ENCODE measurements at places on chromosomes 3 and 15.

- DNase-seq: no peak
These were observed 47.7 kb upstream of the GYG1 start for GRCh38 chr3:148943506-148944205.

GRCh38 chr3:124364317-124365020 is 365.8 kb upstream of the UMPS start:
- no peak for DNase-seq

DNA sequence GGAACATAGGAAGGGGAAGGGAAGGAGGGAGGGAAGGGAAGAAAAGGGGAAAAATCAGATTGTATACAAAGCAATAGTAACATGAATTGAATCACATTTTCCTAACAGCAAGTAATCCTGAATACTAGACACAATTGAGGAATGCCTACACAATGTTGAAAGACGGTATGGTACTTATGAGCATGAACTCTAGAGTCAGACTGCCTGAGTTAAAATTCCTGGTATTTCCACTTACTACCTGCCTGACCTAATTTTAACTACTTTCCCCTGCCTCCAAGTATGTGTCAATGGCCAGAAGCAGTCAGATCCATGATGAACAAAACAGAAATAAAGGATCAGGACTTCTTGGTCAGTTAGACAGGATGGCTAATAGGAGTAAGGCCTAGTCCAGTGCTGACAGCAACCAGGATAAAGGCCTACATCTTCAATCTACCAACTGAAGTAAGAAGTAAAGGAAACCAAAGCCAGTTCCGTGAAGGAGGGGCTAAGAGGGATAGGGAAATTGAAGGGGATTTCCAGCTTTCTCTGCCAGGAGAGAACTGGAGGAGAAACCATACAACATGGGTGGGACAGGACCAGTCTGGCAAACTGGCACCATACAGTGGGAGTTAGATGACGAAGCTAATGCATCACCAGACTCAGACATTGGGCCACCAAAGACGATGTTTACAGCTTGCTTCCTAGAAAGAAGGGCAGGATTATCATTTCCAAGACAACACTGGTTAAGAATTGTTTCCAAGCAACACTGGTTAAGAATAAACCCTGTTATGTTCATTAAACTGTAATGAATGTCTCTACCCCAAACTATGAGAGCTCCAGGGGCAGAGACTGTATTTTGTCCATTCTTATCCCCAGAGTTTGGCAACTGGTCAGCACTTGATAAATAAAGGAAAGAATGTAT is 151.6 kb upstream of the UBE2E2 start:
- no peak for DNase-seq

GRCh38 chr3:30527186-30527585 is 79.2 kb upstream of the TGFBR2 start:
- DNase-seq: no peak

DNA sequence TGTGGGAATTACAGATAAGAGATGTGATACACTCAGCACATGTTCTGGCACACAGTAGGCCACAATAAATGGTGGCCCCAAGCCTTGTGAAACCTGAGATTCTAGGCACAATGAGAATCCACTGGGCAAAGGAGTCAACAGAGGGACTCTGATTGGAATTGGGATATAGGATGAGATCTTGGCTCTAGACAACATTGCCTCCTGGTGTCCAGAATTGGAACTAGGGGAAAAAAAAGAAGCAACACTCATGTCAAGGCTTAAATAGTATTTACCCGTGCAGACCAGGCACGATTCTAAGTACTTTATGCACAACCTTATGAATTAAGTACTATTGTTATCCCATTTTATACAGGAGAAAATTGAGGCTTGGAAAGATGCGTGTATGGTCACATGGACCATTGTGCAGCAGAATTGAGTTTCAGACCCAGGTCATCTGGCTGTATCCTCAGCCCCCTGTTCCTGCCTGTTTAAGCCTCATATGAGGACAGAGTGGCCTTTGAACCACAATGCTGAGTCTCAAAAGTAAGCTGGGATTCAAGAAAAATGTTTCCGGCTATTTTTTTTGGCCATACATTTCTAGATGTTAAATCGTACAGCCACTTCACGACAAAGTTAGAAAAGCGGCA is 124.8 kb downstream of the SV2B start:
- no peak for DNase-seq

DNA sequence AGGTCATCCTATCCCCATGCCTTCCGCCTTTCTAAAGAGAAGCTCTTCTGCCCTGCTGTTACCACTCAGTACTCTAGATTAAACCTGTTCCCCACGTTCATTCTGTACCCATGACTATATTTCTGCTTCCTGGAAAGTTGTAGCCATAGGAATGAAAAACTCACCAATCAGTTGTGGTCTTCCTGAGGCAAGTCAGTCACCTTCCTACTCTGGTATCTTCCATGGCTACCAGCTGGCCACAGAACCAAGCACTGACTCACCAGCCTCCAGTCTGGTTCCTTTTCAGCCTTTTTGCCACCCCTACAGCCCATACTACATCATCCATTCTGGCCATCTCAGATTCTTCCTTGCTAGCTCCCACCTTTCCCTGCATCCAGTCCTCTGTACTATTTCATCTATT is 46.4 kb downstream of the TMEM44 start:
- no peak for DNase-seq

DNA sequence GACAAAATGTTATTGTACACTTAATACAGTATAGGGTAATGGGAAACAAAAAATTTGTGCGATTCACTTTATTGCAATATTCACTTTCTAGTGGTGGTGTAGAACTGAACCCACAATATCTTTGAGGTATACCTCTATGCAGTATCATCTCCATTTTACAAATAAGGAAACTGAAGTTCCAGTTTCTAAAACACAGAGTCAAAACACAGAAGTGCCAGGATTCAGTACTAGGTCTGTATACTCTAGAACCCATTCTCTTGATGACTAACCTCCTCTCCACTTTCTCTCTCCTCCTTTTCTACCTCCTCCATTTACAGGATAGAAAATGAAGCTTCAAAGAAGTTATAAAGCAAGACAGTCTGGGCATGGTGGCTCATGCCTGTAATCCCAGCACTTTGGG is 62.2 kb downstream of the MB21D2 start:
- no peak for DNase-seq

GRCh38 chr3:38579141-38579540 is 70.3 kb downstream of the SCN5A start:
- DNase-seq: no peak

DNA sequence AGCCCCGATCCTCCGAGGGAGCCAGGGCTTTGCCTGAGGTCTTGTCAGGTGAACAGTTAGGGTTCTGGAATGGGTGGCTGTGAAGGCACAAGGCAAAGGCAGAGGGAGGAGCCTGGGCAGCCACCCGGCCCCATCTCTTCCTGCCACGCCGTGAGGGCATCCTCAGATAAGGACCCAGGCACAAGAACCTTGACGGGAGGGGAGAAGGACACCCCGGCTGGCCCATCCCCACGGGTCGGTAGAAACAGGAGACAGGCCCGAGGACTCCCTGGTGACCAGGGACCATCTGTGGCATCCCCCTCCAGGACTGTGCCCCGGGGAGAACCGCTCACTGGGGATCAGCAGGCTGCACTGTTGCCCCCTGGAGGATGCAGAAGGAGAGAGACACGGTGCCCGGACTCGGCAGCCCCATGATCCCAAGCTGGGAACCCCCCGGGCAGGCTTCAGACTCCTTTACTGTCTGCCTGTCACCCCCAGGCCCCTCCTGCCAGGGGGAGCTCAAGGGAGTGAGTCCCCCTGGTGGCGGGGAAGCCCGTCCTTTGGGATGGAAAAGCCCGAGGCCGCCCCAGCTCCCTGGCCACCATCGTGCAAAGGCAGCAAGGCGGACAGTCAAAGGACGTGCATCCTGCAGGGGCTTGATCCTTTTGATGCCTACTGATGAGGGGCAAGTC is 12.3 kb upstream of the PCSK6 start:
- DNase-seq: peak; percentile 18

DNA sequence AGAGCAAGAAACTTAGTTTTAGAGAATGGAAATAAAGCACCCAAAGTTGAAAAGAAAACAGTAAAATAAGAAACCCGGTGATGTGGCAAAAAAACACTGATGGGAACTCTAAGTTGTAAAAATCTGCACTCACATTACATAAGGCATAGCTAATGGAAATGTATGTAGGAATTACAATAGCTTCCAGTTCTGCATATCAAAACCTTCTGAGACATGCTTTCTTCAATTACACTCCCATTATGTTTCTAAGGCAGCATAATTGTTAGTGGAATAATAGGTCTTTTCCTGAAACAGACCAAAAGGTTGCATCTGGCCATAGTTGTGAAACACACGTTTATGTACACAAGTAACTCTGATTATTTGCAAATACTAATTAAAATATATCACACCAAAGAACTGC is 41.4 kb downstream of the SLC30A4 start:
- no peak for DNase-seq

DNA sequence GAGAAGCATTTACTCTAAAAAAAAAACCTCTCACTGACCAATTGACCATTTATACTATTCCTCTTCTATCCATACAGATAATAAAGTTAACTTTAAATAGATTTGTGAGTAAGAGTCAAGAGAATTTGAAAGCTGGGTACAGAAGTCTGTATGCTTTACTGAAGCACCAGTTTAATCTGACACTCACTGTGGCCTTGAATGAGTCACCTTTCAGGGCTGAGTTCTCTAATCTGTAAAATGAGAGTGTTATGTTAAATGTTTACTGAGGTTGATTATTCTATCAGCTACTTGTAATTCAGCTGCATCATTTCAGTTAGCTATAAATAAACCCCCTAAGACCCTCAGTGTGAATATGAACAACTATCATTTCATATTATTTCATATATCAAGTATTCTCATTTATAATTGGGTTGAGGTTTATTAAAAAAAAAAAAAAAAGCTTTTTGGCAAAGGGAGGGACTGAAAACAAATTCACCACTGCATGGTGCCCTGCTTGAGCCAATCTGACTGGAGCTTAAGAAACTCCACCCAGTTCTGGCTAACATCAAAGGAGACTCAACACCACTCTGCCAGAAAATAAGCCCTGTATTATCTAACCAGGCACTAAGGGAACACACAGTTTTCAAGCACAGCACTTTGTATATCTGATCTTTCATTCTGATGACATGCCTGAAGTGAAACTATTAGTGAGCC is 2.8 kb downstream of the MAP4 start:
- no peak for DNase-seq

GRCh38 chr3:30548600-30548999 is 57.8 kb upstream of the TGFBR2 start:
- no peak for DNase-seq

DNA sequence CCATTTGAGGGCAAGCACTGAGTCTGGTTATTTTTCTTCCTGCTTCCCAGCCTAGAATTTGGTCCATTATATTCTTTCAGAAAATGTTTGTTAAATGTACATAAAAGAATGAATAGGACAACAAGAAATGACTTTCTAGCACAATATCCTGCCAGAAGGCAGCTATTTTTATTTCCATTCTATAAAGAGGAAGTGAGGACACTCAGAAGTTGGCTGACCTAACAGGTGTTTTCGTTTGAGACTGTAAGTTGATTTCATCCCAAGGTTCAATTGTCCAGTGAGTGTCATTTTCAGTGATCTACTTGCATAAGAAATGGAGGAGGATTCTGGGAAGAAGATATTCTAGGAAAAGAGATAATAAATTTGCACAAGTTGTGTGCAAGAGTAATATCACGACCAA is 191.9 kb upstream of the POU1F1 start:
- no peak for DNase-seq

GRCh38 chr3:165854696-165855095 is 17.5 kb upstream of the BCHE start:
- DNase-seq: no peak

DNA sequence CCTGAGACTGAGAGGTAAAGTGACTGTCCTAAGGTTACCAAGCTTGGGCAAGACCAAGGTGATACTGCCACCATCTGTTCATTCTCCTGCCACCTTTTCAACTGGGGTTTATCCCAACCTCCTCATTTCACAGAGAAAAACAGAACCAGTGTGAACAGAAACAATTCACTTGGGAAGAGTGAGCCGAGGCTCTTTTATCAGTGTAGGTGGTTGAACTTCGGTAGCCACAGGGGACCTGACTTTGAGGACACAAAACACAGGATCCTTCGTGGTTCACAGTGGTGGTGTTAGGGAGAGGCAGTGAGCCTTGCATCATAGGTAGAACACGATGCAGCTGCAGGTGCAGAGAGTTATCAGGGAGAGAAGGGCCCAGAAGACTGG is 72.8 kb upstream of the ICE2 start:
- no peak for DNase-seq

DNA sequence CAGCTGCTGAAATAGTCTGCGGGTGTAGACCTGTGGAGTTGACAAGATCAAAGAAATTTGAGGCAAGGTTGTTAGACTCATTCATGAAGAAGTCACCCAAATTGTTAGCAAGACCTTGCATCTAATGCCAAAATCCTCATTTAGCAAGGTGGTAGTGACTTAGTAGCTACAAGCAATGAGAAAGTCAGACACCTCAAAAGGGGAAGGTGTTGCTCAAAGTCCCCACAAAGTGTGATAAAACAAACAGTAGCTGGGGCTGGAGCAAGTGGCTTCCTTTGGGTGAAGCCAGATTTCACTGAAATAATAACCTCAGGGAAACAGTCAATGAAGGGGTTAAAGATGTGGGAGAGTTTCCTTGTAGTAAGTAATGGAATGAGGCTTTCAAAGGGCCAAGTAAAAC is 44.9 kb downstream of the CD86 start:
- DNase-seq: no peak

DNA sequence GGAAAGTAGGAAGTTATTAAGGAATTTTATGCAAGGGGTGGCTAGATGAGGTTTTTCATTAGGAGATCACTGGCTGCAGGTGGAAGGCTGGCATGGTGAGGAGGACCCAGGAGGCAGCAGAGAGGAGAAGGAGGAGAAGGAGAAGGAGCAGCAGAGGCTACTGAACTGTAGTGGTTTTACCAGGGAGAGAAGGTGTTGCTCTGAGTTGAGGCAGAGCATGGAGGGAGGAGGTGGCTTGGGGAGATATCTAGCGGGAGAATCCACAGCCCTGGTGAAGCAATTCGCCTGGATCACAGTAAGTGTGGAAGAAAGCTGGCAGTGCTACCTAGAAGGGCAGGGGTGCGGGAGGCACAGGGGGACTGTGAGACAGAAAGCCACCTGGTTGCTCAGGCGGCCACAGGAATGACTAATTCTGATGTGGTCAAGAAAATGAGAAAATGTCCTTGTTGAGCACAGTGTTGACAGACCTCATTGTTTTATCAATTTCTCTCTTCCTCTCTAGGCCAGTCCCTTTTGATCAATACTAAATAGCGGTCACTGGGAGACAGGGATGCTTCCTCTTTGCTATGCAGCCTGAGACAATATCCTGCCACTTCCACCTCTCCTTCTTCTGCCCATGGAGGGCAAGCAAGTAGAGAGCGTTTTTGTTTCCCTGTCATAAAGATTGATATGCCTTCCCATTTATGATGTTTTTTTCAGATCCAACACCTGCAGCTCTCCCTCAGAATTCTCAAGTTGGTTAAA is 94.6 kb downstream of the EEFSEC start:
- DNase-seq: no peak

GRCh38 chr3:55512571-55513343 is 25.7 kb upstream of the WNT5A start:
- no peak for DNase-seq

Measured in stimulated activated CD8-positive, alpha-beta memory T cell treated with anti-CD3 and anti-CD28 coated beads, Interleukin-12 subunit alpha, Interleukin-12 subunit beta, amount 100 ng/mL, for 4 hours (primary cell).